ENCODE measurements at places on chromosomes 4 and X. TPM values are rescaled to one million over a fixed set of nuclear protein-coding genes. Genes with fewer than 3 reads are reported as not detected.

DNA sequence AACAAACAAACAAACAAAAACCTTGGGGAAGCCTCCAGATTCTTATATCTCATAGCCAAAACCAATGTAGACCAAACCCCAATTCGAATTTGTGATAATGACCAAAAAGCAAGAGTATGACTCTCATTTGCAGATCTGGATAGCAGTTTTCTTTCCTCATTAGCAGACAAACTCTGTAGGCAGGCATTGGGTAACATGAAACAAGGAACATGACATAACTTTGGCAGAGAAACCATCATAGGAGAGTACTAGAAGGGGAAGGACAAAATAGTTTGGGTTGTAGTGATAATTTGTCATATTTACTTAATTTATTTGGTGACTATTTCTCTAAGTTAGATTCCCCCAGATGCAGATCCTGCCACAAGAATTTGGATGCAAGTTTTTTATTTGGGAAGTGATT lies 187.8 kb downstream of the MID1IP1 start:
- DNase-seq = no peak

- no peak for DNase-seq
These were observed 342.3 kb upstream of the GRID2 start for GRCh38 chr4:91961504-91961903.

- DNase-seq = no peak
These were observed 372.9 kb upstream of the TENM3 start for GRCh38 chr4:181870326-181870725.

GRCh38 chr4:101191302-101192098 lies 155.8 kb downstream of the PPP3CA start:
- no peak for DNase-seq

Gene PABPC1L2B
- not detected for total RNA-seq

Gene TRIM61
- total RNA-seq = 1.2 TPM

Gene C4orf54
- not detected for total RNA-seq

GRCh38 chr4:143443728-143444127 lies 69.8 kb upstream of the SMARCA5 start:
- DNase-seq = no peak

DNA sequence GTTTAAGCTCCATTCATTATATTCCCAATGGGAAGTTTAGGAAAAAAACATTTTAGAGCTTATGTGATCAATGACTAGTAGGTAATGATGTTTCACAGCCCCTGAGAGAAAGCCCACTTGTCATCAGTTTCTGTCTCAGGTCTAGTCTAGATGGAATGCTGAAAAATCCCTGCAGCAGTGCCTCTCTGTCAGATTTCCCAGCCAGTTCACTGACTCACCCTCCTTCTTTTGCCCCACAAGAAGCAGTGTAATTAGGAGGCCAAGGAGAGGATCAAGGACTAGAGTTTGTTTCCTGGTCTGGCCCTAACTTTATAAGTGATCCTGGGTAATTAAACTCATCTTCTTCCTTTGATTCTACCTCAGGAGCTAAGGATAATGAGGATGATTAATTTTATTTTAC lies 118.7 kb upstream of the ANXA3 start:
- no peak for DNase-seq

DNA sequence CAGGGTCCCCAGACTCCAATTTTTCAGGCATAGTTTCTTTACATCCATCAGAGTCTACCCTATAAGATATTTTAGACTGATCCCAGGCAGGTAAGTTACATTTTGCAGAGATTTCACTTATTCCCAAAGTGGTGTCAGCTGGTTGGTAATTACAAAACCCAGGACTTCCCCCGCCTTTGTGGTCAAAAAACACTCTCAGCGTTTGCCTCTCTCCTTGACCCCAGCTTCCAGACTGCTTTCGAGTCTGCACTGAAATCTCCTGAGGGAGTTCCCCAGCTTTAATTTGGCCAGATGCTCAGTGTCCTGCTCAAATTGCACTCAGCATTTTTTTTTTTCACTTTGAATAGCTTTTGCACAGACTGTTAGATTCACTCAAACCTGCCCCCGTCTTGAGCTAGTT lies 11.2 kb upstream of the AMOT start:
- DNase-seq = no peak

DNA sequence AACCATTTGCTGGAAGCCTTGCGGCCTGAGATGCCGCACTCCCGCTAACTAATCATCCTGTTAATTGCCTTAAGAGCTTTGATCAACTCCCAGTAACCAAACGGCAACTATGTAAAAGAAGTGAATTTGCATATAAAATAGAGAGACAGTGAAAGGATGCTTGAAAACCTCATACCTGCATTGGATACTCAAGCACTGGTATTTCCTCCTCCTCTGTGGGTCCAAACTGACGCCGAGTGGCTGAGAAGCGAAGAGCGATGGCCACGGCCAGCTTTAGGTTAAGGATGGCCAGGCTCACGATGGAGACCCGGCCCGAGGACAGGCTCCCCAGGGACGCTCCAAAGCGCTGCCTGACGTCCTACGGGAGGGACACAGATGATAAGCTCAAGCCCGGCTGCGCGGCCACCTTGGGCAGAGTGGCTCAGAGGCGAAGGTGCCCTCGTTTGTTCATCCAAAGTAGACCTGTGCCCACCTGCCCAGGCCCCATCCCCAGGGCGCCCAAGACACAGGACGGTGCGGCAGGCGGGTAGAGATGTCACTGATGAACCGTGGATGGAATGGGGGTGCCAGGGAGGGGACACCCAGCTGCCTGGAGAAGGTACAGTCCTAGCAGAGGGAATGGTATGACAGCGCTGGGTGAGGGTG lies 43.6 kb downstream of the ACOX3 start:
- no peak for DNase-seq

Gene TACR3
- not detected for total RNA-seq

DNA sequence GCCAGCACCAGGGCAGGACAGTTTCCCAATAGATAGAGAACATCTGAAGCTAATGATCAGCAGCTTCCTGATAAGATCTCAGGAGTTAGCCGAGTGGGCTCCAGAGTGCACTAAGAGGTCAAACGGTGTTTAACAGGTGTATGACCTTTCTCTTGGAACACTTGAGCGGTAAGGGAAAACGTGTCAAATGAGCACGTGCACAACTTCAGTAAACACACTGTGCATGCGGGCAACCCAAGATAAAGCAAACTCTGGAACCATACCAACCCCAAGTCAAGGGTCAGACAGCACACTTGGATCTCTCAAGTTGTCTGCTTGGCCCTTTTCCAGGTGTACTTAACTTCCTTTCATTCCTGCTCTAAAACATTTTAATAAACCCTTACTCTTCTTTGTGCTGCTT lies 1941.5 kb upstream of the PCDH10 start:
- no peak for DNase-seq

Gene TBCK
- 24.9 TPM for total RNA-seq

DNA sequence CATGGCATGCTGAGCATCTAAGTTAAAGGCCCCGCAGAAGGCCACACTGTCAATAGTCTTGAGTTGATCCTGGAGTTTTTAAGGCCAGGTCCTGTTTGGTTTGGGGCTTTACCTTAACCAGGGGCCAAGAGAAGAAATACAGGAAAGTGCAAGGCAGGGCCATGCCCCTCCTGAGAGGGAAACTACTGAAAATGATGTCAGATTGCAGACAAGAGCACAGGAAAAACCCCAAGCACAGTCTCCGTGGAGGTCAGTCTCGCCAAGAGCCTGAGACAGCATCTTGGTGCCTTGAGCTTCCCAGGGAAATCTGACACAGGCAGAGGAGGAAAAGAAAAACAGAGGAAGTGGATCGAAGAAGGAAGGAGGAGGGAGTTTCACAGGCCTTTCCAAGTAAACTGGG lies 32.2 kb upstream of the GATB start:
- DNase-seq = no peak

DNA sequence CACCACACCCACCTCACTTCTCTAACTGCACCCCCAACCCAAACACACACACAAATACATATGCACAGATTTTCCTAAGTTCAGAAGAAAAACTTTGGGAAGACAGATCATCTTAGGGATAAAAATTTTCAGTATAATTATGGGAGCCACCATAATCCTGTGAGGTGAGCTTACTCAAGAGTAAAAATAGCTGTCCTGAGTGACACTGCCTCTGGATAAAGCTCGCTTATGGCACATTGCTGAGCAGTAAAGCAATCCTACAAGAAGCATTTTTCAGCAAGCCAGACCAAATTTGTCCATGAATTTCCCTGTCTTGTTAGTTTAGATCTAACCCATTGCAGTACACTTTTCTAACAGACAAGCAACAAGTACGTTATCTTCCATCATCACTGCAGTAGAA lies 83.8 kb downstream of the INPP4B start:
- no peak for DNase-seq

DNA sequence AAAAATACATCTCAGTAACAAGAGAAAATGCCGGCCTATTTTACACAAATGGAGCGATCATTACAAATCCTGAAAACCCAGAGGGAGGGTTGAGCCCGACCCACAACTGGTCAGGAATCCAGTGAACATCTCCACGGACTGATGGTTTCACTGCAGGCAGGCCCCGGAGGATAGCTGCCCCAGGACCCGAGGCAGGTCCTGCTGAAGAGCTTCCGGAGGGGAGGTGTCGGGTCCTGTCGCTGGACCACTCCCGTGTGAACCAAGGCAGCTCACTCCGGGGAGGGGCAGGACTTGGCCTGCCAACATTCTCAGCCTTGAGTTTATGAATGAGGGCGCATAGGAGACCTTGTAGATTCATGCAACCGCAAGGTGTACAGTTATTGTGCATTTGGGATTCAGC lies 4.8 kb upstream of the CRMP1 start:
- no peak for DNase-seq

DNA sequence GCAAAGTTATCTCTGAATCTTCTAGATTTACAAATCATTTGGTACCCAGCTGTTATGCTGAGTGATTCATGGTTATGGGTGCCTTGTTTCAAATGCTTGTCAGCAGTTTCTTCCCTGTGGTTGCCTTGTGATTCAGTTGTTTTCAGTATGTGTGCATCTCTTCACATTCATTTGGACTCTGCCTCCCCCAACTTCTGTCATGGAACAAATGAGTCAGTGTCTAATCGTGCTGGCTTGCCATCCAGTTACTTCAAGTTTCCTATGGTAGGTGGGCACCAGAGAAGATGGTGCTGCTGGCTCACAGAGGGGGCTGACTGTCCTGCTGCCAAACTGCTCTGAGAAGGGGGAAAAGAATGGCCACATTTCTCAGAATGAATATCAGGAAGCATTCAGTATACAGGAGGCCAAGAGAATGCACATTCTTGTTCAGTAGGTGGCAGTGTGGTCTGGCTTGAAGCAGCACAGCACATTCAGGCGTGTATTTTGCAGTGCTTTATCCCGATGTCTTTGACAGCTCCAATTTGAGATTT lies 260.9 kb downstream of the GLUD2 start:
- DNase-seq = peak; percentile 73

DNA sequence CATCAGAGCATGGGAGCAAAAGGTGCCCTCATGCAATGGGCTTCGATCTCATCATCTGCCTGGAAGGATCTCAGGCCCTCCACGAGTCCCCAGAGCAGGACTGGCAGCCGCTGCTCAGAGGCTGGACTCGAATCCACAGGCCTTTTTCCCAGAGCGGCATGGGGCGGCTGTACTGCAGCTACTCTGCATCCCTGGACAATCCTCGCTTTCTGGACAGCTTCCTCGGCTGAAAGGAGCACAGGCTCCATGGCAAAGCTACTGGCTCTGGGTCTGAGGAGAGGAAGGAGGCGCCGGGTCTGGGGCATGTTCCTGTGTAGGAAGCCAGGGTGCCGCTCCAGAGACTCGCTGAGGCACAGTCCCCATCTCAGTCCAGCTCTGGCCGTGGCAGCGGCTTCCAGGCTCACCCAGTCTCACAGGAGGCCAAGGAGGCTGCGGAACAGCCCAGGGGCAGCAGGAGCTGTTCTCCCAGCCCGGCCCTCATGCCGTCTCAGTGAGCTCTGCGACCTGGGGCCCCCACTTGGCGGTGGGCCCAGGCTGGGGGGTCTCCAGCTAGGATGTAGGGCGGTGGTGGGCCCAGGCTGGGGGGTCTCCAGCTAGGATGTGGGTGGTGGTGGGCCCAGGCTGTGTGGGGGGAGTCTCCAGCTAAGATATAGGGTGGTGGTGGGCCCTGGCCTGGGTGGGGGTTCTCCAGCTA lies 2.7 kb upstream of the SPON2 start:
- DNase-seq = no peak

DNA sequence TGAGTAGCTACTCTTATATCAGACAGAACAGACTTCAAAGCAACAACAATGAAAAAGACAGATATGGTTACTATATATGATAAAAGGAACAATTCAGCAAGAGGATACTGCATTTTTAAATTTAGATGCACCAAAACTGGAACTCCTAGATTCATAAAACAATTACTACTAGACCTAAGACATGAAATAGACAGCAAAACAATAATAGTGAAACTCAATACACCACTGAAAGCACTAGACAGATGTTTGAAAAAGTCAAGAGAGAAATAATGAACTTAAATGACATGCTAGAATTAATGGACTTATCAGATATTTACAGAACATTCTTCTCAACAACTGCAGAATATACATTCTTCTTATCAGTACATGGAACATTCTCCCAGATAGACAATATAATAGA lies 99.5 kb upstream of the ITM2A start:
- no peak for DNase-seq

Gene RASGEF1B
- total RNA-seq = 6.1 TPM

- no peak for DNase-seq
These were observed 405.2 kb downstream of the PPARGC1A start for GRCh38 chr4:23484689-23485088.

DNA sequence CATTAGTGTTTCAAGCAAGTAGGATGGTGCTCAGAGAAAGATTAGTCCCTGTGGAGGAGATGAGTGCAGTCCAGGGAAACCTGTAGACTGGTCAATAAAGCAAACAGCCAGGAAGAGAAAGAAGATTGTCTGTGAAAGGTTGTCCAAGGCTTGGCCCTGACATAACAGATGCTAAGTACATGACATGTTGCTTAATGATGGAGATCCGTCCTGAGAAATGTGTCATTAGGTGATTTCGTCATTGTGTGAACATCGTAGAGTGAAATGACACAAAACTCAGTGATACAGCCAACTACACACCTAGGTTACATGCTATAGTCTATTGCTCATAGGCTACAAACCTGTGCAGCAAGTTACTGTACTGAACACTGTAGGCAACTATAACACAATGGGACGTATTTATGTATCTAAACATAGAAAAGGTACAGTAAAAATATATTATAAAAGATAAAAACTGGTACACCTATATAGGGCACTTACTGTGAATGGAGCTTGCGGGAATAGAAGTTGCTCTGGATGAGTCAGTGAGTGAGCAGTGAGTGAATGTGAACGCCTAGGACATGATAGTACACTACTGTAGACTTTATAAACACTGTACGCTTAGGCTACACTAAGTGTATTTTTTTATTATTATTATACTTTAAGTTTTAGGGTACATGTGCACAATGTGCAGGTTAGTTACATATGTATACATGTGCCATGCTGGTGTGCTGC lies 9.0 kb upstream of the PRSS48 start:
- no peak for DNase-seq

Gene KLB
- not detected for total RNA-seq

DNA sequence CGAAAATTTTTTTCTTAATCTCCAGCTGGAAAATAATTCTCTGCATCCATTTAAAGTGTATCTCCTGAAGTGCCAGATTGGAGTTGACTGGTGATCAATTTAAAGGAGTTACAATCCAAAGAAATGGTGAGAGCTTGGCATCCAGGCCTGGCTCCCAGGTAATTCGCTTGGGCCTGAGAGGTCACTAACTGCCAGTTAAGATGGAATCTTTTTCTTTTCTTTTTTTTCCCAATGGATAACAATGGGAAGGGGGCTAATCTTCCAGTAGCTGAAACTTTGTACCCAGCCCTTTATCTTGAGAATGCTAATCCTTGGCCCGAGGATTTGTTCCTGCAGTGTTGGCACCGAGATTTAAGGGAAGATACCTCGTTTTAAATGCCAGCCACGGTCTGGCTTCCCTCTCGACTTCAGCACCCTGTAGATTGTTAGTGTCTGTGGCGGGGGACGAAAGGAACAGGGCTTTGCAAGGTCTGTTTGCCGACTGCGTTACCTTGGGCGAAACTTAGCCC lies 13.3 kb upstream of the PITX2 start:
- DNase-seq = no peak

Gene LGI2
- not detected for total RNA-seq

All from activated CD8-positive, alpha-beta T cell treated with anti-CD3 and anti-CD28 coated beads for 36 hours (primary cell).